Activated CD4-positive, alpha-beta T cell treated with anti-CD3 and anti-CD28 coated beads for 24 hours (primary cell): ENCODE measurements at places on chromosomes 6 and 20.

DNA sequence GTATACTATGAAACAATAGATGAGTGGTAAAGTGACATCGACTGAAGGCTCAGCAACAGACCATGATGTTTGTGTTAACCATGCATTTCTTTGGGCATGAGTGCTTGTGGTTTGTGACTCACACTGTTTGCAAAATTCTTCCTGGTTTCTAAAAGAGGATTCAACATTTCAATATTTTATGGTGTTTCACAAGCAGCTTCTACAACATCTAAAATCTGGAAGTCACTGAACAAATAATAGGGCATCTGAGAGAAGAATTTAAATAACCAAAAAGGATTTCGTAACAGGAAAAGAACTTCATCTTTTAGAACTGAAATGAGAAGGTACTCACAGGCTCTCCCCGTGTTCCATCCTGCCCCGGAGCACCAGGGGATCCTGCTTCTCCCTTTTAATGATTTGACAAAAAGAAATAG, 146.2 kb downstream of the COL21A1 start:
- no peak for DNase-seq

DNA sequence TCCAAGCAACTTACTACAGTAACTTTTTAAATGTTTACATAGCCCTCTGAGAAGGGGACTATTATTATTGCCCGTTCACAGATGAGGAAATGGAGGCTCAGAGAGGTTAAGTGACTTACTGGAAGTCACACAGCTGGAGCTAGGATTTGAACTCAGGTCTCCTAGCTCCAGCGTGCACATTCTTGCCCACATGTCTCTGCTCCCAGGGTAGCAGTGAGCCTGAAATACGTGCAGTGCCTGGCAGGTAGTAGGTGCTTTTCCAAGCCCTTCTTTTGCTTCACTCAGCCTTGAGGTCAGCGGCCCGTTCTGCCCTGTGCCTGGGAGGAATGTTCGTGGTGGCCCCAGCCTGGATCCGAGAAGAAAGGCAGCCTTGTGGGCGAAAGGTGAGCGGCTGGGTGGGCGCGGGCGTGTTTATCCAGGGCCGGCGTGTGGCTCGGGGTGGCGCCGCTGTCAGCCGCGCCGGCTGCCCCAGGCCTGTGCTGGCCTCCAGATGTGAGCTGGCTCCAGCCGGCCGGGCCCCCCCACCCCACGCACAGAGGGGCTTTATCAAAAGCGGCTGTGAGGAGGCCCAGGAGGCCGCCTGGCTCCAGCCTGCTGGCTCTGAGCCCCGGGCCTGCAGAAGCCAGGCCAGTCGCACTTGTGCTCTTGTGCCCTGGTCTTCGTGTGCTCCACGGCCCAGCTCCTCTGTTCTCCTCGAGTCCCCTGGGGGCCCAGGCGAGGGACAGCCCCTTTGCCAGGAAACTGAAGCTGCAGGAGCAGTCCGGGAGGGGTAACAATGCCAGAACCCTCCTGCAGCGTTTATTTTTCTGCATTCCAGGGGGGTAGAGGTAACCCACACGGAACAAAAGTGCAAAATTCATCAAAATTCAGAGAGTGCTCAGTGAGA, 58.1 kb downstream of the UBE2V1 start:
- DNase-seq: no peak

DNA sequence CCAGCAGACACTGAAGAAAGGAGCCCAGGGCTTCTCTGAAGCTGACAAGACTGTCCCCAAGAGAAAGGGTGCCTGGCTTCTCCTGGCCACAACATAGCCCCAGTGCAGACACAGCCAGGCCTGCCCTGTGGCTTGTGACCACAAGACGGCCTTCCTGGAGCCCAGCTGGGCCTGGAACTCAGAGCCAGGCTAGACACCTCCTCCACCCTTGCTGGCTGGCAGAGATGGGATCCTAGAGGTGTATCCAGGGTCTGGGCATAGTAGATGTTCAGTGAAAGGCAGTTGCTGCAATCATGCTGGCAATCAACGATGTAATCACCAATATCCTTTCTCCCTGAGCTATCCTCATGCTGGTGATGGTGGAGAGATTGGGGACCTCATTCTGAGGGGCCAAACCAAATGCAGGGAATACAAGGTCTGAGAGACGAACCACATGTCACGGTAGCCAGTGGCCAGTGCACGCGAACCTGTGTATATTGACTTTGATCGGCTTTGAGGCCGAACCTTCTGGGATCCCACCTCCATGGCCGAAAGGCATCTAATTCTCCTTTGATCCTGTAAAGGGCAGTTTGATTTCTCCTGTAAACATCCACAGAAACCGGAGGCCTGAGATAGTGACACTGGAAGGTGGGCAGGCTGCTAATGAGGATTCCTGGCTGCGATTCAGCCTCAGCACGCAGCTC, 115.2 kb downstream of the PSMB1 start:
- DNase-seq: no peak

- no peak for DNase-seq
Measured at GRCh38 chr20:11686820-11687543, 230.7 kb upstream of the BTBD3 start.

DNA sequence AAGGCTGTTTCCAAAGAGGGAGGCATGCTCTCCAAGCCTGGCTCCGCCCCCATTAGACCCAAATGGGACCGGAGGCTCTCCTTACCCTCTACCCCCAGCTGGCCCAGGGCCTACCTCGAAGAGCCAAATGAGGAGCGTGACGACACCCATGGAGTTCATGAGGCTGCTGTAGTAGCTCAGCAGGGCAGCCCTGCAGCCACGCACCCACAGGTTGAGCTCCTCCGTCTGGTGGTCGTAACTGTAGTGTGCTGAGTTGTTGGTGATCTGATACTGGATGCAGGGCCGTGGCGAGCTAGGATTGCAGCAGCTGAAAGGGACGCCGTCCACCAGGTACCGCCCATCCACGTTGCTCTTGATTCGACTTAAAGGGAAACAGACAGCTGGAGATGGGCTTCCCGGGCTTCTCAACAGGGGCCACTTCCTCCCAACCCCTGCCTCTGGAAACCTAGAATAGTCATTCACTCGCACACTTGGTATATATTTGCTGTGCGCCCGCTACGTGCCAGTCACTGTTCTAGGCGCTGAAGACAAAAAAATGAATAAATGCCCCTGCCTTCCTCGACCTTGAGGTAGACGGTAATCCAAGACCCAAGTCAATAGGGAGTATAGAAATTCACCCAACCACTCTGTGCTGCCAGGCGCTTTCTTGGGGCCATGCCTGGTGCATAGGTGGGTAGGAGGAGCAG, 18.0 kb downstream of the PRPH2 start:
- no peak for DNase-seq

DNA sequence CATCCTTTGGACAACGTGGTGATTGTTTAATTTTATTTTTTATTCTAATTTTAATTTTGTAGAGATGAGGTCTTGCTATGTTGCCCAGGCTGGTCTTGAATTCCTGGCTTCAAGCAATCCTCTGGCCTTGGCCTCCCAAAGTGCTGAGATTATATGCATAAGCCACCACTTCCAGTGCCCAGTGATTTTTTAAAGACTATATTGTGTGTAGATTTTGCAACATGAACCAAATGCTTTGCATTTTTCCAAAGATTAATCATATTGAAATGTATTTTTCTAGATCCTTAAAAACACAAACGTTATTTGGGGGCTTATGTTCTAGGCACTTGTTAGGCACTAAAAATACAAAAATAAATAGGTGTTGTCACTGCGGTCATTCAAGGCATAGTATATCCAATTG, 117.6 kb upstream of the CCN2 start:
- no peak for DNase-seq

- DNase-seq: no peak
Measured at GRCh38 chr6:33390767-33391277, 801 bp upstream of the KIFC1 start.

- DNase-seq: no peak
Measured at GRCh38 chr6:6393069-6393529, 72.6 kb upstream of the F13A1 start.

GRCh38 chr6:167300902-167301777, 10.0 kb downstream of the UNC93A start:
- DNase-seq: no peak

DNA sequence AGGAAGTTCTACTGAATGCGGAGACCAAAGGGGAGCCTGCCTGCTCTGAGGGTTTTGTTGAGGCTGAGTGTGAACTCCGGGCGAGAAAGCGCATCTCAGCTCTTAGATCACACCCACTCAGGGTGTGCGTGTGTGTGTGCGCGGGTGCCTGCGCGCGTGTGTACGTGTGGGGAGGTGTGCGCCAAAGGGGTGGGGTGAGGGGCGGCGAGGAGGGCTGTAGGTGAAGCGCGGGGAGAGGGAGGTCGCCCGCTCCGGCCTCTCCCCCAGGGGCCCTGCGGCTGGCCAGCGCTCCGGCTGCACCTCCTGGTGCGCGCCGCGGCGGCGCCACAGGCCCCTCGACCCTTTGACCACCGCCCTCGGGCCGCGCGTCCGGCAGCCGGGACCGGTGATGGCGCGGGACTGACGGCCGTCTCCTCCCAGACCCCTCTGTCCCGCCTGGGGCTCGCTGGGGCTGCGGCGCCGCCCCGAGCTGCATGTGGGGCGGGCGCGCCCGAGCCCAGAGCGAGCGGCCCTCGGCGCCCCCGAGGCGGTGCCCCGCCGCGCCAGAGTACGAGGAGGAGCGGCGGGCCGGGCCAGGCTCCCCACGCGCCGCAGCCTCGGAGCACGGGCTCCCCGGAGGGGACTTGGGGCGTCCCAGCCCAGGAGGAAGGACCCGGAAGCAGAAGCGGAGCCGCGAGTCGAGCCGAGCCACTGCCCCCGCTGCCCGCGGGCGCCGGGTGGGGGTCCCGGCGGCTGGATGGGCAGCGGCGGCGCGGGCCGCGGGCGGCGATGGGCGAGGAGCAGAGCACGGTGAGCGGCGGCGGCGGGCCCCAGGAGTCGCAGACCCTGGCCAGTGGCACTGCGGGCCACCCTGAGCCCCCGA, at the start of gene RNF217:
Gene RNF217, plus strand, starts transcription at position 661 of the 862 bp plus-strand sequence. Its CDS starts 108 bp downstream, at position 769.
- DNase-seq: no peak

DNA sequence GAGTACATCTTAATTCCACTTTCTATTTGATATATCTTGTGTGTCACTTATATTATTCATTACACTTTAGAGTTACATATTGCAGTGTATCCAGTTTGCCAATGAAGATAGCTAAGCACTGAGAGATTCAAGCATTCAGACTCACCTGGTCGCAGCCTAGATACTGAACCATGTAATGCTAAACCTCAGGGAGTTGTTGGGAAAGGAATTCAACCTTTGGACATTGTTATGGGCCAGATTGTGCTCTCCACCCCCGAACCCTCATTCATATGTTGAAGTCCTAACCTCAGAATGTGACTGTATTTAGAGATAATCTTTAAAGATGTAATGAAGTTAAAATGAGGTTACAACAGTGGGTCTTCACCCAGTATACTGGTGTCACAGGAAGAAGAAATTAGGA, 13.8 kb upstream of the KIF16B start:
- DNase-seq: no peak

DNA sequence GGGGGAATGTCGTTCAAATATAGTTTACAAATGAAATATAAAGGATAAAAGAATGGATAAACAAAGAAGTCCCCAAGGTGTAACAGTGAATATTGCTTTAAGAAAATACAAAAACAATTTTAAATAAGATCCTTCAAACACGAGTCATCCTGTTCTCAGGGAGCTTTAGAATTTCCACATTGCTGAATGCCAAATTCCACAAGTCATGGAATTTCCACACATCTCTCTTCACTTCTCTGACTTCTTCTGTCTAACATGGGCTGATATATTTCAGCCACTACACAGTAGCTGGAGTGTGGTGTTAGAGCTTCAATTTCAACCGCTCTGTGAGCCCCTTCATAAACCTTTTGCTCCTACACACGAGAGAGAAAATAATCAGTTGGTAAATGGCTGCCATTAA, 28.0 kb downstream of the IL22RA2 start:
- no peak for DNase-seq

- DNase-seq: no peak
Measured at GRCh38 chr6:11330413-11330760, 97.9 kb upstream of the NEDD9 start.

DNA sequence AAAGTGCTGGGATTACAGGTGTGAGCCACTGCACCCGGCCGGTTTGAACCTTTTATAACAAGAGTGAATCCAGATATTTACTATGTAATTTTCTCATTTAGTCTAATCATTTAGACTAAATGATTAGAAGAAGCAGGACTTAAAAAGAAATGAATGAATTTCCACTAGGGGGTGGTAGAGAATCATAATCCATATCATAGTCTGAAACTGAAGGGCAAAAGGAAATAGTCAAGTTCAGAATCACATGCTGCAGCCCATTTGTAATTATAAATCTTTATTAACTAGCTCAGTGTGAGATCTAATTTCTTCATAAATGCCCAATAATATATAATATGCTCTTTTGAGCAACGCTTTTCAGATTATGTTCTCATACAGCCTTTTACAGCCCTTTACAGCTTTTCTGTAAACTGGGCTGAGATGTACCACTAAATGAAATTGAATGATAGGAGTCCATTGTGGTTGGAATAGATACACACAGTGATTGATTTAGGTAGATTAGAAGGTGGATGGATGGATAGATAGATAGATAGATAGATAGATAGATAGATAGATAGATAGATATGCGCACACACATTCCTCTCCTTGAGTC, 31.8 kb downstream of the PSMB9 start:
- no peak for DNase-seq

GRCh38 chr6:167570460-167571400, 245.8 kb downstream of the TTLL2 start:
- DNase-seq: no peak

DNA sequence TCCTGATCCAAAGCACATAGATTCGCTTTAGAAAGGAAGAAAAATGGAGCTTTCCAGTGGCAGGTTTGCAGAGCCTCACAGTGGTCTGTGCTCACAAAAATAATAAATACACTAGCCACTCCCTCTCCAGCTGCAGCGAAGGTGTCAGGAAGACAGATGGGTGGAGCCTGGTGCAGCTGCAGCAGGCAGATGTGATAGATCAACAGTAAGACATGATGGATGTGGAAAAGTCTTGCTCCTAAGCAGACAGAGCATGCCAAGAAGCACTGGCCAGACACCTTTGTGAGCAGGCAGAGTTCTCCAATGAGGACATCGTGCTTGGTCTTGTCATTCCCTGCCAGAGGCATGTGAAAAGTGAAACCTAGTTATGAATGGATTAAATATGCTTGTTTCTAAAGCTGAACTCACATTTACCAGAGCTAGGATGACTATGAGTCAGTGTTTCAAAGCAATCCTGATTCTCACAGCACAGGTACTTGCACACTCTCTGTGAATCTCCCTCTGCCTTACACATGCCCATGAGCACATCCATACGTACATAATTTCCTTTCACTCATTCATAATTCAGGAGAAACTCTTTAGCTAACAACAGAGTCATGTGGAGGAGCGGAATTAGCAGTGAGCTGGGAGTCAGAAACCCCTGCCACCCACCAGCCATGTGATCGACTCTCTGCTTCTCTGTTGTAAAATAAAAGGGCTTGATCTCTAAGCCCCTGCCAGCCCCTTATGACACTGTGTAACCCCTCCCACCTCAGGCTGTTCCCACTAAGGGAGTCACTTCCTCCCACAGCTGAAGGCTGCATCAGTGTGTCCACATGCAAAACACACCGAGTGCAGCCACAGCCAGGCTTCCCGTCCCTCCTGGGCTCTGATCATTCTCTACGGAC, 111.2 kb downstream of the SCML4 start:
- no peak for DNase-seq

GRCh38 chr20:44069203-44070011, 117.6 kb downstream of the JPH2 start:
- no peak for DNase-seq

- DNase-seq: no peak
Measured at GRCh38 chr20:16011056-16011455, 562.2 kb downstream of the KIF16B start.
